ENCODE measurements at places on chromosomes 6 and 20. TPM values are rescaled to one million over a fixed set of nuclear protein-coding genes. Genes with fewer than 3 reads are reported as not detected.

Gene RSPH4A
- total RNA-seq, result 0.82 TPM

Gene UBE2C
- 53.3 TPM for total RNA-seq

Gene SAMD5
- total RNA-seq, result 0.09 TPM

Gene REM1
- total RNA-seq, result not detected

Gene BEND6
- total RNA-seq, result 34.8 TPM

Gene TSBP1
- not detected for total RNA-seq

Gene KCNQ5
- 2.6 TPM for total RNA-seq

Gene PI16
- 1.5 TPM for total RNA-seq

All from fibroblast of the aortic adventitia (primary cell).